CD4-positive, alpha-beta T cell treated with Interleukin-10 for 1 hour (primary cell): ENCODE measurements at places on chromosomes 6 and 20.

DNA sequence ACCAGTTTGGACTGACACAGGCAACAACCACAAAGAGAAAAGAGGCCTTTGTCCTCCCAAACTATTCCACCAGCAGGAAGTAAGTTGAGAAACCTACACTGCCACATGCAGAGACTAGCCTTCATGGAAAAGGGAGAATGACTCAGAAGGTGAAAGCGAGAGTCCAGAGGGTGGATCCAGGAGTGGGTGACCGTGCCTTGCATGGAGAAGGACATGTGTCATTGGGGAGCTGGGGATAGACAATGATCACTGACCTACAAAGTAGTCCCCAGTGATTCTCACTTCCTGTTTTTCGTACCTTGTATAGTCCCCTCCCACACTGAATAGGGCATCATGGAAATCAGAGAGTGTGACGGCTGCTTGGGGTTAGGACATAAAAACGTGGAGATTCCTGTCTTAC, 91.9 kb downstream of the MYLK4 start:
- no peak for DNase-seq

GRCh38 chr20:60090631-60091030, 132.4 kb downstream of the CDH26 start:
- DNase-seq, result no peak

DNA sequence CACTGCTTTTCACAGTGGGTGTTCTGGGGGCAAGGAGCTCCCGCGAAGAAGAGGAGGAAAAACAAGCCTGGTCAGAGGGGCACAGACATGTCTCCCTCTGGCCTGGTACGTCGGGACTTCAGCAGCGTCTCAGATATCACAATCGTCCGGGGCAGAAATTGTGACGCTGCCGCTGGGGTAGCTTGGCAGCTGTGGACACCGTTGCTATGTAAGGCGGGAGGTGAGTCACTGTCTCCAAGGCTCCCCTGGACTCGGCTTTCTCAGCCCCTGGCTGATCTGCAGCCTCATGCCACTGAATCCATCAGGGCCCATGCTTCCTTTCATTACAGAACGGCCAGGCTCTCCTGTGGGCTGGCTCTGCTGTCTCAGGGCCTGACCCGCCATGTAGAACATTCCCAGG, 98.7 kb downstream of the SULF2 start:
- DNase-seq, result no peak

- DNase-seq, result no peak
Observed at GRCh38 chr6:95469511-95469910, 107.8 kb upstream of the MANEA start.

DNA sequence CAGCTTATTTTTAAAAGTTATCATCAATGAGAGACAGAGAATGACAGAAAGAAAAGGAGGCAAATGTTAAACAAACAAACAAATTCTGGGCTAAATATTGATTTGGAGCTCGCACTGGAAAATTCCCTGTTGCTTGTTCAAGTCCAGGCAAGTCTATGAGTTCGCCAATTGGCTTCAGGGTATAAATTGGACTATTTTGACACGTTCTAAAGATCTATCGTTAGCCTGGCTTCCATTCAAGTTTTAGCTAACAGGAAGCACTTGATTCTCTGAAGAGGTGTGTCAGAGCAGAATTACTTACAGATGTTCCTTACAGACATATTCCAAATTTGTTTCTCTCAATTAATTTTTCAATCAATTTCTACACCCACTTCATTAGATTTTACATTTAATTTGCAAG, 15.8 kb upstream of the RFPL4B start:
- no peak for DNase-seq

- no peak for DNase-seq
Observed at GRCh38 chr6:167683028-167683862, 143.5 kb upstream of the AFDN start.
